ENCODE measurements at places on chromosomes 4 and X.

GRCh38 chr4:80831383-80832361 is 198.8 kb upstream of the BMP3 start:
- no peak for DNase-seq

DNA sequence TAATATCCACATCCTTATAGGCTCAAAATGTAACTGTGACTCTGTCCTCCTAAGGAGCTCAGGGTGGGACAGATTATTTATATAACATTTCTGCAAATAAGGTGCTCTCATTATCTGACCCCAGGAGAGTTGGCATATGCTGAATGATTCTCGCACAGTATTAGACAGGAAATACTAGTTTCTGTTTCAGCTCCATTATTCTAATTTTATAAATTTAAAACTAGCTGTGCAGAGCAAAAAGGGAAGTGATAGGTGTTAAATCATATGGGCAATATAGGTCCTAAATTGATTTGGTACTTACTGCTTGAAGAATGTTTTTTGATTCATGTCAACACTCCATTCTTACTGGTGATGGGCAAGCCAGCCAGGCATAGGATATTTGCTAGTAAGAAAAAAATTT is 141.5 kb downstream of the GLRA2 start:
- DNase-seq, result no peak

DNA sequence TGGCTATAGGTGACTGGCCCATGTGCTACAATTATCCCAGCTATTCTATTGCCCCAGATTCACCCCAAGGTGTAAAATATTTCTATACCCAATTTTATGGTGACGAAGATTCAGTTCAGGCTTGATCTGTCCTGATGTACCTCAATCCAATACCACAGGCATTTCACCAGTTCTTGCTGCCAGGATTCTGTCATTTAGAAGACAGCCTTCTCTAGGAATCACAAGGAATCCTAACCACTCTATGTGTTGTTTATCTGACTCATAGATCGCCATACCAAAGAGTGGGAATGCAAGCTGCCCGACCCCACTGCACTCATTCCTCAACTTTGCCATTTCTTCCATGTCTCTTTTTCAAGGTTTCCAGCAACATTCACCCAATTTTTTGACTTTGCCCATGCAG is 355.0 kb upstream of the EMCN start:
- no peak for DNase-seq

DNA sequence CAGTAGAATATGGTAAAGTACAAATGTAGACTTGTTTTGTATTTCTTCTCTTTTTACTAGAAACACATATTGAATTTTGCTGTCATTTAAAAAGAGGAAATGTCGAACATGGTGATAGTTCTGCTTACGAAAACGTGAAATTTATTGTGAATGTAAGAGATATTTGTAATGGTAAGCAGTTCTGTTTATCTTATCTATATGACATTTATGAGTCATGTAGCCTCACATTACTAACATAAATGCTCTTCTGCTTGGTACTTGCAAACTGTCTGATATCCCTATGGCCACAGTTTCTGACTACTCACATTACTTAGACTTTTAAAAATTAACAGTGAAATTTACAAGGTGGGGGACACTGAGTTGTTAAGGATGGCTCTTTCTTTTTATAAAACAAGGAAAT is 57.9 kb downstream of the PASD1 start:
- DNase-seq, result no peak

DNA sequence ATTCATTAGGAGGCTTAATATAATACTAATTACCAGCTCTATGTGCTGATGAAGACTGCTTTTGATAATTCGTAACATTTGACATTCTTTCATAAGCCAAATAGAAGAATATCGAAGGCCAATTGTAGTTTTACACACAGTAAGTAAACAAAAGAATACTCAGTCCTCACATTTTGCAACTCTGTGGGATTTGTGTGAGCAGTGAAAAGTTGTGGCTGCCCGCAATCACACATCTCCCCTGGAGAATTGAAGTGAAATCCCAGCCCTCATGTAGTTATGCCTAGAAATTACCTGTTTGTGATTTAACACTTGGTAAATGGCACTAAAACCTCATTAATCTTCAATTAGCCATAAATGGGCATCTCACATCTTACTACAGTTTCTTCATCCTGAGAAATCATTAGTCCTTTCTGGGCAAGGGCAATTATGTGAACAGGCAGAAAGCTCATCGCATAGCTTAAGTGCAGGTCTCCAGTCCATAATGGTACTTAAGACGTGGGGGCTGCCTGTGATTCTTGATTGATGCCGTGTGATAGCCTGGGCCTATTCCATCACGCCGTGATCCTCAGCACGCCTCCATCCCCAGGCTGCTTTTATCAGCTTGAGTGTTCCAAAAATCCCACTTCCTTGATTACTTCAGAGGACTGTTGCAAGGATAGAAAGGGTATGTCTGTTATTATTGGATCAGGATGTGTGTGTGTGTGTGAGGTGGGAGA is 97.9 kb upstream of the METTL14 start:
- DNase-seq, result no peak

Data from stimulated activated CD8-positive, alpha-beta memory T cell treated with anti-CD3 and anti-CD28 coated beads, Interleukin-2, amount 100 ng/mL, for 1 hour (primary cell).